Activated naive CD8-positive, alpha-beta T cell treated with anti-CD3 and anti-CD28 coated beads for 36 hours (primary cell): ENCODE measurements at places on chromosomes 7 and 10.

- no peak for DNase-seq
Observed at GRCh38 chr7:1750541-1751021, 80.5 kb downstream of the ELFN1 start.

GRCh38 chr7:47461161-47461560, 120.8 kb downstream of the TNS3 start:
- DNase-seq: no peak

DNA sequence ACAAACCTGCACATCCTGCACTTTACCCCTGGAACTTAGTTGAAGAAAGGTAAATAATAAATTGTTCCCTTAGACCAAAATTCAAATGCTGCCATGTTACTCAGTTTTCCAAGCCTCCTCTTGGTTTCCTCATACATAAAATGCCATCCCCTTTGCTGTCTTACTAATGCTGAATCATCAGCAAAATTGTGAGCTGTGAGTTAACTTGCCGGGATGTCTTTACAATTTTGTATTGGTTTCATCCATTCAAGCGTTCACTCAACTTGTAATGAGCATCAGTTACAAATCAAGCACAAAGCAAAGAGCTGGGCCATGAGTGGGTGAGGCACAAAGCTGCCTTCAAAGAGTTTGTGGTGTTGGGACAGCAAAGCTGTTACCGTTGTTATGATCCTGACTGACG, 395.8 kb upstream of the ZMIZ1 start:
- no peak for DNase-seq

- DNase-seq: no peak
Observed at GRCh38 chr7:94061326-94061725, 57.2 kb upstream of the BET1 start.

DNA sequence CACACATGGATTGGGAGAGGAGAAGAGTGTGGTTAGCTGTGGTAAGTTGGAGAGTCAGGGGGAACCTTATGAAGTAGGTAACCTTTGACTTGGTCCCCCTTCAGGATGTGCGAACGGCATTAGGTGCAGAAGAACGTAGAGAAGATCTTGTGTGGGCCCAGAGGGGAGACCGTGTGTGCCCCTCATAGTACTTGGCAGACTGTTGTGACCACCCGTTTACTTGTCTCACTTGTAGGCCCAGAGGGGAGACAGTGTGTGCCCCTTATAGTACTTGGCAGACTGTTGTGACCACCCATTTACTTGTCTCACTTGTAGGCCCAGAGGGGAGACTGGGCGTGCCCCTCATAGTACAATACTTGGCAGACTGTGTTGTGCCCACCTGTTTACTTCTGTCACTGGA, 2.6 kb downstream of the GTPBP4 start:
- no peak for DNase-seq

- no peak for DNase-seq
Observed at GRCh38 chr10:110750931-110751330, 106.8 kb downstream of the RBM20 start.

GRCh38 chr10:71270301-71271220, 48.5 kb upstream of the SLC29A3 start:
- DNase-seq: peak; percentile 18

DNA sequence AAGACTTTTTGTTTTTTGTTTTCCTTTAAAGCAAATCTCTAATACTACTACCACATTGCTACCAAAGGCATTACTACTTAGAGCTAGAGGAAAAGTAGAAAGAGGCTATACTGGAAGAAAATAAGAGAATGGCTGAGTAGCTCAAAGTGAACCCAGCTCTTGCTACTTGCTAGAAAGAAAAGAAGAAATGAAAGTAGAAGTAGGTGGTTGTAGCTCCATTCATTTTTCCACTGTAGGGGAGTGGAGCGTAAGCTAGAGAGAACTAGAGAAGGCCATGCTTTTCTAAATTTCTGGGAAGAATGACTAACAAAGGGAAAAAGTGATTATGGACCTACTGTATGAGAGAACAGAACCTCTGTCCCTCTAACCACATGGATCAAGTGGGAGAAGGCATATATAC, 184.4 kb downstream of the PON1 start:
- no peak for DNase-seq

- no peak for DNase-seq
Observed at GRCh38 chr7:40194745-40195144, 59.9 kb downstream of the SUGCT start.

DNA sequence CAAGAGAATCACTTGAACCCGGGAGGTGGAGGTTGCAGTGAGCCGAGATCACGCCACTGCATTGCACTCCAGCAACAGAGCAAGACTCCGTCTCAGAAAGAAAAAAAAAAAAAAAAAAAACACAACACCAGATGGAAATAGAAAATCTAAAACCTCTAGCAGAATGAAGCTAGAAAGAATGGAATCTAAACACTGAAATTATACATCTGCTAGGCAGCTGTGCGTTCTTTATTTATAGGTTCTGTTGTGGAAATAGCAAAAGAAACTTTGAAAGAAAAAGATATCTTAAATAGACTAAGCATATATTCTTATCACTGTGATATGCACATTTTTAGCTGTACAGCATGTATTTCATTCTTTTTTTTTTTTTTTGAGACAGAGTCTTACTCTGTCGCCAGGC, 17.1 kb downstream of the BMPR1A start:
- no peak for DNase-seq

GRCh38 chr10:120650705-120651399, 193.8 kb downstream of the PLPP4 start:
- no peak for DNase-seq

DNA sequence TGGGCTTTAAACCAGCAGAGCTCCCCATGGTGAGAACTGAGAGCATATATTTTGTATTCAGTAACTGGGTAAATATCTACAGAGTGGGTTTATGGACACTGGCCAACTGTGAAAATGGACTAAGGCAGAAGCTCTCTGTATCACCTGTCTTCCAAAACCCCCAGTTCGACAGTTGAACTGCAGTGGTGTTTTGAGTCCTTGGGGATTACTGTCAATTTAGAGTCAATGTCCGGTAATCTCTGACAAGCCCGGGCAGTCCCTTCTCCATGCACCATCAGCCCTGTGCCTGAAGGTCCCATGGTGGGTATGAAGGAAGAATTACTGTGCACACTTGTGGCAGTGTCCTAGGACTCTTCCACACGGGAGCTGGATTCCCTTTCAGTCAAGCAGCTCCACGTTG, 235.0 kb downstream of the CCSER2 start:
- no peak for DNase-seq

DNA sequence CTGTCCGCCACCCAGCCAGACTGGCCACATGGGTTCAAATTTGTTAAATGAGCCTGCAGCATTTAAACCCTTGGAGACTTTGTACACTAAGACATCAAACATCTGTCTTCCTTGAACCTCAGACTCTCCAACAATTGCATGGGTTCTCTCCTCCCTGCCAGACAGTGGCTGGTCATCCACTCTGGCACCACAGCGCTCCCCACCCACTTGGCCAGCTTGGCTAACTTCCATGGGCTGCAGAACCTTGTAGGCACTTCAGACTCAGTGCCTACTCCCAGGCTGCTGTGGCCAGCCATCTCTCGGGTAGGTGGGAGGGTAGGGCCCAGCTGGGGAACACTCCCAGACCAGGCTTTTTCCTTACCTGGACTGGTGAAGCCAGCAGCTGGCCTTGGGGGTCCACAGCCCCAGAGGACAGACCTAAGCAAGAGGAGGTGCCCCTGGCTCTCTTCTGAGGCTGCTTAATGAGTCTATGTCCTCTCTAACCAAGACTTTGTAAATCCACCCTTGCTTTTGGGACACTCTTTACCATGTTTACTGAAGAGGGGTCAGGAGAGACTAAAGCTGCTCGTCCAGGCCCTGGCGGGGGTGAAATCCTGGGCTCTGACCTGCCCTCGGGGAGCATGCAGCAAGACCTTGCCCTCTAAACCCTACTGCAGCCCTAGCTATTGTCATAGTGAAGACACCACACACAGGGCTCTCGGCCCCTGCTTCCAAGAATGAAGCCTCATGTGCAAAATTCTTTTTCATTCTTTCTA, 82.7 kb downstream of the ARHGAP22 start:
- no peak for DNase-seq

GRCh38 chr7:44081266-44081748, 1.0 kb downstream of the POLM start:
- no peak for DNase-seq

DNA sequence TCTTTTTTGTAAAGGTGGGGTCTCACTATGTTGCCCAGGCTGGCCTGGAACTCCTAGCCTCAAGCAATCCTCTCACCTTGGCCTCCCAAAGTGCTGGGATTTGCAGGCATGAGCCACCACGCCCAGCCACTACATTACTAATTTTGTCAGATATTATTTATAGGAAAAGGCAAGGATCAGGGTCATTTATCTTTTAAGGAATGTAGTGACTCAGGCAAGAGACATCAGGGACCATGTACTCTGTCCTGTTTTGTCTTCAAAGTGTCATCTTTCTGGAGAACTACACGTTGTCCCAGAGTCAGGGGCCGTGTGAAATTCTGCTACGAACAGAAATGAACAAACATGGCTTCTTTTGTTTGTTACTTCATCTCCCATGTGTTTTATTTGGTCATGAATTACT, 105.3 kb downstream of the NPTX2 start:
- DNase-seq: no peak

- DNase-seq: no peak
Observed at GRCh38 chr7:139182363-139182762, 48.7 kb upstream of the UBN2 start.

DNA sequence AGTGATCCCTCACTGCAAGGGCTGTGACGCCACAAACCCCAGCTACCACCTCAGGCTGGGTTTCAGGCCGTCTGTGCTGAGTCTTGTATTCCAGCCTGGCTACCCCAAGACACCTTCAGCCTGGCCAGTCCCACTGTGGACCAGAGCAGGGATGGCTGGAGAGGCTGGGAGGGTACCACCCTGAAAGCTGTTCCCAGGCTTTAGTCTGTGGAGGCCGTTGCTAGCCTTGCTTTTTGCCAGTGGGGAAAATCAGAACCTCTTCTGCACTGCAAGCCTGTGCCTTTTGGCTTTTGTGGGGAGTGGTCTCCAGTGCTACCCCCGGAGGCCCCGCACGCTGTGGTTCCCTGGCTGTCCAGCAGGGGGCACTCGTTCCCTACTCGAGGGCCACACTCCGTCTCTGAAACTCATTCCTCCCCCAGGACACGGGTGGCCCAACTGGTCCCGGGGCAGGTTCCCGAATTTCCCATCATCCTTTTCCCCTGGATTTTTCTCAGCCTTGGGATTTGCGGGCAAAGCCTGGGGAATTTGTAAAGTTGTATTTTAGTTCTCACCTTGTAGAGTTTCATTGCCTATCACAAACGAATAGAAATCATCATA, 128.4 kb upstream of the BTBD16 start:
- DNase-seq: peak; percentile 10

GRCh38 chr10:132560241-132560731, 22.7 kb downstream of the INPP5A start:
- DNase-seq: no peak

DNA sequence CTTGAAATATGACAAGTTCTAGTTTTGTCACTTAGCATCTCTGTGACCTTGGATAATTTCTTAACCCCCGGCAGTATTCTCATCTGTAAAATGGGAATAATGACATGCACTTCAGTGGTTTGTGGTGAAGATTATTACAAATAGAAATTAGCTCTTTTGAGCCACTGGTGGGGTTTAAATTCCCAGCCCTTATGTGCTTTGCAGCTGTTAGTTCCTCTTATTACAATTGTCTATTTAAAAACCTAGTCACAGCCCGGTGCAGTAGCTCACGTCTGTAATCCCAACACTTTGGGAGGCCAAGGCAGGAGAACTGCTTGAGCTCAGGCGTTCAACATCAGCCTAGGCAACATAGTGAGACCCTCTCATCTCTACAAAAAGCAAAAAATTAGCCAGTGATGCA, 30.1 kb downstream of the CAV1 start:
- no peak for DNase-seq

DNA sequence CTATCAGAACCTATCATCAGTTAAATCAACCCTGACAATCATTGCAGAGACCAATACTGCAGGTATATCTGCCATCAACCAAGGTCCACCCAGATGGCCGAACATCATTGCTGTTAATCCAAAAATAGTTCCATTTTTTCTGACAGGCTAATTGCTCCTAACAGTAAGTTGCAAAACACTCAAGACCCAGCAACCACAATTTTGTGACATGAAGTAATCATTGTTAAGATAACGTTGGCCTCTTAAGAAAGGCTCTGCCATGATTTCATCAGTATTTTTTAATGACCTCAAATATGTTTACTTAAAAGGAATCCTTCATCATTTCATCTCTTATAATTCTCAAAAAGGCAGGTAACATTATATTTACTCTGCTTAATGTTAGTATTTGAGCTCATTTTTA, 553.4 kb upstream of the POM121L12 start:
- DNase-seq: no peak

DNA sequence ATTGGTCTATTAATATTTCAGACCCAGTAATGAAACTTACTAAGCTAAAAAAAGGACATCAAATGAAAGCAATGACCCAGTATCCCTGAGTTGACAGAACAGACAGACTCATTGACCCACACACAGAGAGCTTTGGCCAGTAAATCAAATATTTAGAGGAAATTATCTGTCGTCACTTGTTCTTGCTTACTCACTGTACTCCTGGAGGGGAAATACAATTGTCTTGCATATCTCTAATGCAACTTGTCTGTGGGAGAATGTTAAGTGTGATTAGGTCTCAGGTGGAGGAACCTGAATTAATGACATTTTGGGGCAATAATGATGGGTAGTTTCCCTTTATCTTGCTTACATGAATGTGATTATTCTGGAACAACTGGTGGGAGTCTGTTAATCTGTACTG, 80.4 kb downstream of the CUBN start:
- no peak for DNase-seq
